GM23338 (cell line): ENCODE measurements at places on chromosomes 5 and 9. TPM values are rescaled to one million over a fixed set of nuclear protein-coding genes. Genes with fewer than 3 reads are reported as not detected.

- peaks cover 4% of the 10 kb centered on the region; the same call in 1 of the 2 replicates for H3K36me3 ChIP-seq
- no peaks in the 10 kb centered on the region for H3K4me1 ChIP-seq
These were observed 38.5 kb downstream of the ABITRAM start for GRCh38 chr9:108972626-108973209.

DNA sequence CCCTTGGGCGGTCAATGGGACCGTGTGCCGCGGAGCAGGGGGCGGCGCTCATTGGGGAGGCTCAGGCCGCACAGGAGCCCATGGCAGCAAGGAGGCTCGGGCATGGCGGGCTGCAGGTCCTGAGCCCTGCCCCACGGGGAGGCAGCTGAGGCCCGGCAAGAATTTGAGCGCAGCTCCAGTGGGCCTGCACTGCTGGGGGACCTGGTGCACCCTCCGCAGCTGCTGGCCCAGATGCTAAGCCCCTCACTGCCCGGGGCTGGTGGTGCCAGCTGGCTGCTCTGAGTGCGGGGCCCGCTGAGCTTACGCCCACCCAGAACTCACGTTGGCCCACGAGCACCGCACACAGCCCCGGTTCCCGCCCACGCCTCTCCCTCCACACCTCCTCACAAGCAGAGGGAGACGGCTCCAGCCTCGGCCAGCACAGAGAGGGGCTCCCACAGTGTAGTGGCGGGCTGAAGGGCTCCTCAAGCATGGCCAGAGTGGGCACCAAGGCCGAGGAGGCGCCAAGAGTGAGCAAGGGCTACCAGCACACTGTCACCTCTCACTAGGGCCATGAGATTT is 141.1 kb upstream of the OR13F1 start:
- H3K4me1 ChIP-seq = no peaks in the 10 kb centered on the region
- H3K4me3 ChIP-seq = no peak overlapping the region
- no peaks in the 10 kb centered on the region for H3K36me3 ChIP-seq
- DNase-seq = no peak
- no peak overlapping the region for H3K27ac ChIP-seq

- H3K27ac ChIP-seq = no peak overlapping the region
- H3K4me3 ChIP-seq = no peak overlapping the region
- H3K27me3 ChIP-seq = no peaks in the 10 kb centered on the region
These were observed 1342.0 kb upstream of the NUDT12 start for GRCh38 chr5:104904561-104904960.

TPD52L3 gene
- not detected in 2 replicates for total RNA-seq

- no peaks in the 10 kb centered on the region for H3K36me3 ChIP-seq
- no peaks in the 10 kb centered on the region for H3K27me3 ChIP-seq
- H3K27ac ChIP-seq = no peak overlapping the region
- H3K4me1 ChIP-seq = no peaks in the 10 kb centered on the region; the same call in 1 of the 2 replicates
These were observed 229.9 kb upstream of the RIOK2 start for GRCh38 chr5:97412959-97413358.

DNA sequence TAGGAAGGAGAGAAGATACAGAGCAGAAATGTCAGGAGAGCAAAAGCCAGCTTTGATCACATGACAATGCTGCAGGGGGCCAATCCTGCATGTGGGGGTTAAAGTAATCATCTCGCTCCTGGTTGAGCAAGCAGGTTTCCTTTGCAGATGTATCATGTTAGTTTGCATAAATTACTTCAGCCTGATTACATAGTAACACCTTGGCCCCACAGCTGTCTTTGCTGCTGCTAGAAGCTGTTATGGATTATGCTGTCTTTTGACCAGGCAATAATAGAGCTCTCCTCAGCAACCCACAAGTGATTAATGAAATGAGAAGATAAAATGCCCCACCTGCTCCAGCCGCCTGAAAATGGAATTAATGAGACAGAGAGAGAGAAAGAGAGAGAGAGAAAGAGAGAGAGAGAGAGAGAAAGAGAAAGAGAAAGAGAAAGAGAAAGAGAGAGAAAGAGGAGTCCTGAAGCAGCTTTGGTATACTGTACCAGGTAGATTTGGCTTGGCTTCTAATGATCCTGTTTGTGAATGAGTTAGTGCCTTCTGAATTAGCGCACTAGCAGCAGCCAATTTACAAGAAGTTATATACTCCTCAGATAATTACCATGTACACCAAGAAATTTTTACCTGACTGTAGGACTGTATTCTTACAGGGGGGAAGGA is 174.3 kb upstream of the RORB start:
- no peak overlapping the region for H3K27ac ChIP-seq
- DNase-seq = no peak
- peaks cover 4% of the 10 kb centered on the region; the same call in 1 of the 2 replicates for H3K4me1 ChIP-seq
- H3K27me3 ChIP-seq = no peaks in the 10 kb centered on the region
- no peaks in the 10 kb centered on the region for H3K36me3 ChIP-seq

- H3K4me1 ChIP-seq = peaks cover 2% of the 10 kb centered on the region; the same call in 1 of the 2 replicates
- H3K36me3 ChIP-seq = peaks cover 2% of the 10 kb centered on the region; the same call in 1 of the 2 replicates
- no peak for DNase-seq
- no peak overlapping the region for H3K4me3 ChIP-seq
- no peak overlapping the region for H3K27ac ChIP-seq
- H3K27me3 ChIP-seq = no peaks in the 10 kb centered on the region
These were observed 23.0 kb downstream of the MARCHF6 start for GRCh38 chr5:10376544-10376943.

DNA sequence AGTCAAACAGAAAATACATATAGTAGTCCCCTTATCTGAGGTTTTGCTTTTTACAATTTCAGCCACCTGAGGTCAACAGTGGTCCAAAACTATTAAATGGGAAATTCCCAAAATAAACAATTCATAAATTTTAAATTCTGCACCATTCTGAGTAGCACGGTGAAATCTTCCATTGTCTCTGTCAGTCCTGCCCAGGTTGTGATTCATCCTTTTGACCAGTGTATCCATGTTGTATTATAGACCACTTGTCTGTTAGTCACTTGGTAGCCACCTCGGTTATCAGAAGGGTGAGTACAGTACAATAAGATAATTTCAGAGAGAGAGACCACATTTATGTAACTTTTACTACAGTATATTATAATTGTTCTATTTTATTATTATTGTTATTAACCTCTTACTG is 2.8 kb downstream of the CCDC152 start:
- peaks cover 5% of the 10 kb centered on the region for H3K4me1 ChIP-seq
- no peaks in the 10 kb centered on the region for H3K27me3 ChIP-seq
- no peak overlapping the region for H3K4me3 ChIP-seq
- H3K36me3 ChIP-seq = no peaks in the 10 kb centered on the region

GRCh38 chr9:34550016-34550680 is 27.4 kb upstream of the ENHO start:
- peaks cover 11% of the 10 kb centered on the region for H3K4me1 ChIP-seq
- H3K27ac ChIP-seq = no peak overlapping the region
- H3K4me3 ChIP-seq = no peak overlapping the region

GRCh38 chr5:51881901-51882300 is 498.7 kb downstream of the ISL1 start:
- peaks cover 25% of the 10 kb centered on the region for H3K4me1 ChIP-seq
- H3K36me3 ChIP-seq = no peaks in the 10 kb centered on the region
- peak; percentile 93 for DNase-seq

GRCh38 chr9:77523891-77524290 is 124.2 kb downstream of the GNA14 start:
- H3K4me1 ChIP-seq = no peaks in the 10 kb centered on the region; the same call in 1 of the 2 replicates
- no peaks in the 10 kb centered on the region for H3K27me3 ChIP-seq
- H3K4me3 ChIP-seq = no peak overlapping the region
- no peaks in the 10 kb centered on the region for H3K36me3 ChIP-seq
- no peak for DNase-seq
- no peak overlapping the region for H3K27ac ChIP-seq

ZNF474 gene
- 0.59 TPM in 1 of 2 replicates, not detected in the other for total RNA-seq

DNA sequence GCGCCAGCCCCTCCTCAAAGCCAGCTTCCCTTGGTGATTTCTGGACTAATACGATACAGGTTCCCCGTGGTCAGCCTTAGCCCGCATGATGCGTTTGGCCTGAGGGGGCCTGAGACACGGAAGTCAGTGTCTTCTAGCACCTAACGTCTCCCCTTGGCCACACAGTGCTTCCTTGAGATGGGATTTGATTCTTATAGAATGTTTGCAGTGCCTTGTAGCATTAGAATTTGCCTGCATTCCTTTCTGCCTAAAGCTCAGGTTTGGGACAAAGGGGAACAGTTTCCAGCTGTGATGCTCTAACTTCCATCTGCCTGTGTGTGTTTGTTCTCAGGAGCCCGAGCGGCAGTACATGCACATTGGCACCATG is 34.4 kb downstream of the CFAP90 start:
- H3K4me1 ChIP-seq = peaks cover 16% of the 10 kb centered on the region
- no peaks in the 10 kb centered on the region for H3K27me3 ChIP-seq
- DNase-seq = no peak
- no peak overlapping the region for H3K4me3 ChIP-seq

GRCh38 chr5:32551194-32551593 is 34.2 kb upstream of the SUB1 start:
- no peak overlapping the region for H3K4me3 ChIP-seq
- H3K27me3 ChIP-seq = no peaks in the 10 kb centered on the region
- H3K4me1 ChIP-seq = no peaks in the 10 kb centered on the region
- H3K36me3 ChIP-seq = no peaks in the 10 kb centered on the region

DNA sequence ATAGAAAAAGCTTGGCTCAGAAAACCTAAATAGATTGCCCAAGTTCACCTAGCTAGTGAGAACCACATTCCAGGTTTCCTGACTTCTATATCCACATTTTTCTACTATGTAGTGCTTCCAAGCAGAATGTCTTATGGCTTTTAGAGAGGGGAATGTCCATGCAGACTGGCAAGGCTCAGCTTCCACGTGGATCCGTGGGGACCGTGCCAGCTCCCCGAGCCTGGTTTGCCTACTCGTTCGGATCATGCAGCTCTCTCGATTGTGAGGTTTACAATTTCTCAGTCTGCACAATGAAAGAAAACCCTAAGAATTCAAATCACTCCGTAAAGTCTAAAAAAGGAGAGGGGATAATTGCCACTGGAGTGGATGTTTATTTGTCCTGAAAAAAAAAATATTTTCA is 256.5 kb upstream of the NR4A3 start:
- no peak for DNase-seq
- H3K27ac ChIP-seq = no peak overlapping the region
- H3K4me1 ChIP-seq = no peaks in the 10 kb centered on the region
- no peaks in the 10 kb centered on the region for H3K27me3 ChIP-seq

NR4A3 gene
- total RNA-seq = 0.17 and 0.58 TPM in 2 replicates

DNA sequence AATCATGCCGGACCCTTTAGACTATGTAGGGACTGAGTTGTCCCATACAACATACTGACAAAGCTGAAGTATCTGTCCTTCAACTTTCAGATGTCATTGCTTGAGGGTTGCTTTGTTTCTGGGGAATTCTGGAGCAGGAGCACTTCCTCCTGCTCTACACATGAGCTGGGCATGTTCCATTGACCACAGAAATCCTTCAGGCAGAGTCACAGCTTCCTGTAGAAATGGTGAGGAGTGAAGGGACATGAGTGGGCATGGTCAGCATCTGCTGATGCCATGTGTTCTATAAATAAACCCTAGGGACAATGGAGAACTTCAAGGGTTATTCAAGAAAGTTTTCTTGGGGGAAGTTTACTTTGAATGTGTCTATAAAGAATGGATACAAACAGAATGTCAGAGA is 296.6 kb upstream of the FBXL7 start:
- H3K27me3 ChIP-seq = peaks cover 23% of the 10 kb centered on the region
- no peak for DNase-seq
- no peak overlapping the region for H3K27ac ChIP-seq
- H3K36me3 ChIP-seq = no peaks in the 10 kb centered on the region
- H3K4me1 ChIP-seq = no peaks in the 10 kb centered on the region
- no peak overlapping the region for H3K4me3 ChIP-seq

NR5A1 gene
- 0.21 and 5.7 TPM in 2 replicates for total RNA-seq

DNA sequence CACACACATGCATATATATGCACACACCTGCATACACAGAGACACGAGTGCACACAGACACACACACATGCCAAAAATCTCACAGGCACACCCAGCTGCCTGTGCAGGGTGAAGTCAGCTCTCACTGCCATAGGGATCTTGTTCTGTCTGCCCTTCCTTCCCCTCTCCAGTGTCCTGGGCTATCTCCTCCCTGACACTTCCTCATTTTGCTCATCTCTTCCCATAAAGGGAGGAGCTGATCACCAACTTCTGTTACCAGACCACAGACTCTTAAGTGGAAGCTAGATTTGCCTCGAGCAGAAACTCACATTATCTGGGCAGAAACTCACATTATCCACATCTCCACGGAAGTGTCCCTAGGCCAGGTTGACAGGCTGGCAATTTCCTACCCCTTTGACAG is 28.7 kb downstream of the LCP2 start:
- H3K36me3 ChIP-seq = no peaks in the 10 kb centered on the region
- peaks cover 26% of the 10 kb centered on the region for H3K4me1 ChIP-seq
- no peak for DNase-seq
- H3K27me3 ChIP-seq = no peaks in the 10 kb centered on the region

DNA sequence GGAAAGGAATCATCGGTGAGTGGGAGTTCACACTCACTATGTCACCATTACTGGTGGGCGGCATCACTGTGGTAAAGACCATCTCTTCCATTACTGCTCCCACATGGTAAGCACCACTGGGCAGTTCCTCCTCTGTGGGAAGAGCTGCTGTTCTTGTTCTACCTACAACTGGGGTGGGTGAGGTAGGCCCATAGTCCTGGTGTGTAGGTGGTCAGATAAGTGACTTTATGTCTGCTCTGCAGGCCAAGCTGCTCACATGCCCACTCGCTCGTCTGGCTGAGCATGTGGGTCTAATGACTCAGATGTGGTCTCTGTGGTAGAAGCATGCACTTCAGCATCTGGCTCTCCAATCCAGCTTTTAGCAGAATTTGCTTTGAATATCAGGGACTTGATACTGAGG is 82.9 kb downstream of the TMEM215 start:
- no peak overlapping the region for H3K27ac ChIP-seq
- H3K36me3 ChIP-seq = no peaks in the 10 kb centered on the region
- H3K4me3 ChIP-seq = no peak overlapping the region
- no peaks in the 10 kb centered on the region for H3K27me3 ChIP-seq

- no peak for DNase-seq
- no peaks in the 10 kb centered on the region for H3K27me3 ChIP-seq
- no peak overlapping the region for H3K27ac ChIP-seq
These were observed 531.7 kb upstream of the C9orf72 start for GRCh38 chr9:28105001-28105400.

DNA sequence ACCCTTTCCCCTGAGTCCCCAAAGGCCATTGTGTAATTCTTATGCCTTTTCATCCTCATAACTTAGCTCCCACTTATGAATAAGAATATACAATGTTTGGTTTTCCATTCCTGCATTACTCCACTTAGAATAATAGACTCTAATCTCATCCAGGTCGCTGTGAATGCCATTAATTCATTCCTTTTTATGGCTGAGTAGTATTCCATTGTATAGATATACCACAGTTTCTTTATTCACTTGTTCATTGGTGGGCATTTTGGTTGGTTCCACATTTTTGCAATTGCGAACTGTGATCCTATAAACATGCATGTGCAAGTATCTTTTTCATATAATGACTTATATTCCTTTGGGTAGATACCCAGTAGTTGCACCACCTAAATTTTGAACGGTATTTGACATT is 101.5 kb downstream of the SEMA5A start:
- no peaks in the 10 kb centered on the region for H3K4me1 ChIP-seq
- no peak overlapping the region for H3K27ac ChIP-seq
- no peaks in the 10 kb centered on the region for H3K36me3 ChIP-seq
- DNase-seq = no peak
- H3K27me3 ChIP-seq = no peaks in the 10 kb centered on the region

DNA sequence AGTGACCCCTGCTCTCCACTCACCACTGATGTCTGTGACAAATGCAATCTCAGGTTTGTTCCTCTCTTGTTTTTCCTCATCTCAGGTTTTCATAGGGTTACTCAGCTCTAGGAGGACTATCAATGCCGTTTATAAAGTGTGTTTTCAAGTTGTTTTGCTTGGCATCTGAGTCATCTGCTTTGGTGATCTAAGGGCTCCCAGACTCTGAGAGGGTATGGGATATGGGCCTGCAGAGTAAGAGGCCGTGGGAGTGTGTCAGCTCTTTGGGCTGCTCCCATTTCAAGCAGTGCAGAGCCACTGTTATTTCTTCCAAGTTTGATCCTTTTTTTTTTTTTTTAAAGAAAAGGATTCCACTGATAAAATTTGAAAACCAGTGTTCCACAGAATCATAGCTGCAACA is 46.3 kb downstream of the NNT start:
- H3K27ac ChIP-seq = no peak overlapping the region
- no peak for DNase-seq
- no peaks in the 10 kb centered on the region for H3K4me1 ChIP-seq

HACD4 gene
- total RNA-seq = 2.2 and 2.5 TPM in 2 replicates
